Gastroesophageal sphincter (tissue), 4 donors: ENCODE measurements at places on chromosomes 2 and 18.
A peak's percentile ranks its signal among the peaks of the same experiment; 100 is the strongest.

- ATAC-seq, result peak; percentile 42
These were observed 71.0 kb downstream of the STPG4 start for GRCh38 chr2:47083886-47084687.

DNA sequence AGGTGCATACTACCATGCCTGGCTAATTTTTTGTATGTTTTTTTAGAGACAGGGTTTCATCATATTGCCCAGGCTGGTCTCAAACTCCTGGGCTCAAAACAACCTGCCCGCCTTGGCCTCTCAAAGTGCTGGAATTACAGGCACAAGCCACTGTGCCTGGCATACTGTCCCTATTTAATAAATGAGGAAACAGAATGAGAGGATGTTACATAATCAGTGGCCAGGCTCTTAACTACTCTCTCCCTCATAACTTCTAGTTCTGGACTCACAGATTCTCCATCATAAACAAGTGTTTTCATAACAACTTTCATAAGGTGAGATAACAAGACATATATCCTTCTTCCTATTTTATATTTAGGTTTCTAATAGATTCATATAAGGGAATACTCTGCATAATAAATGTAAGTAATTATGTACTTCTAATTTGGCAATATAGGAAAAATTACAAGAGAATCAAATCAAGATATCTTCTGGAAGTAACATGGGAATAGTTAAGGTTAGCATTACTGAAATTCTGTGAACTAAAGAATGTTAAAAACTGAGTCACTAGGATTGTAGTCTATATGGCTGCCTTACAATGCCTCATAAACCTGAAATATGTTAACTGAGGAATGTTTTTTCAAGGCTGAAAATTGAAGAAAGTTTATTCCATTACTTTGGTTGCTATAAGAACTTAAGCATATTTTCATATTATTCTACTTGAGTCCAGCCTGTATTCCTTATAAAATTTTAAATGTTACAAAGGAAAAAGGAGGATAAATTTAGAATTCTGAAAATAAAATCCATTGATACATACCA, 71.3 kb downstream of the SLC25A12 start:
- ATAC-seq, result no peak

- ATAC-seq, result no peak
These were observed 94.2 kb upstream of the RAB27B start for GRCh38 chr18:54734059-54734458.

- peak; percentile 74 for ATAC-seq
These were observed 9.8 kb downstream of the TUBB6 start for GRCh38 chr18:12317664-12318333.

DNA sequence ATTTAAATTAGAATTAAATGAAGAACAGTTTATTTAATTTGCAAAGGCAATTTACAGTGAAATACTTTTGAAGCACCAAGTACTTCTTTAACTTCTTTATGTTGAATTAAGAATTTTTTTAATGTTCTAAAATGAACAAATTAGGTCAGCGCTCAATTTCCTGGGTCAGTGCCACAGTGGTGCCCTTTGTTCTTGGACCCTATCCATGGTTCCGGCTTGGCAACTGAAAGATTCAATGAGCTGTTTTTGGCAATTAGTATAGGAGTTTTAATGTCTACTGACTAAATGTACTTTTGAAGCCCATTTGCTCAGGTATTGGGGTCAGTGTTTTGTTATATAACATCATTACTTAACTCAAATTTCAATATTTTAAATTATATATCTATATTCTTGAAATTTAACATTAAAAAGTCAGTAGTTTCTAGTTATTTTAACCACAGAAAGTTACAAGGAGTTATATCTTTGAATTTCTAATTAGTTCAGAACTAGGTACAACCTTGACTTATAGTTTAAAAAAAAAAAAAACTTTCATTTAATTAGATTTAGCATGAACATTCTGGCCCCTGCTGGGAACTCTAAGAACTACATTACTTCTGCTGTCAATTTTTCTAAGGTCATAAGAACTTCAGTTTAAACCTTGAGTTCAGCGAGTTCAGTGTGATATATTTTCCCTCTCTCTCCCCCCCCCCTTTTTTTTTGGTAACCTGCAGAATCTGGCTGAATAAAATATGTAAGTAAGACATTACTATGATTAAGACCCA, 7.6 kb upstream of the MSTN start:
- ATAC-seq, result no peak

GRCh38 chr2:212669761-212670160, 131.2 kb upstream of the ERBB4 start:
- ATAC-seq, result no peak

GRCh38 chr2:181750305-181750704, 70.0 kb upstream of the NEUROD1 start:
- no peak for ATAC-seq

DNA sequence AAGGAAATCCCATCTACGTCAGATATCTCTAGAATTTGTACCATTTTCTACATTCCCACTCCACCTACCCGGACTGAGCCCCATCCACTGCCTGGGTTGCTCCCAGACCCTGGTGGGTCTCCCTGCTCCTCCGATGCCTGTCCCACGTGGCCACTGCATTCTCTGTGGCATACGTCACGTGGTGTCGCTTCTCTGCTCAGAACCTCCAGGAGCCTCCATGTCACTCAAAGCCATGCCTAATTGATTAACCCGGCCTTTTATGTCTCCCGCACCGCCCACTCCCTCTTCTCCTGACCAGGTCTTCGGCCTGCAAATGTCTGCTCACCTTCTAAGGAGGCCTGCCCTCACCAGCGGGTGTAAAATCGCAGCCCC, 176.6 kb downstream of the HDAC4 start:
- ATAC-seq, result no peak

GRCh38 chr2:46073540-46074046, 223.6 kb upstream of the EPAS1 start:
- ATAC-seq, result peak; percentile 22

GRCh38 chr2:224293976-224294375, 107.9 kb downstream of the FAM124B start:
- no peak for ATAC-seq

DNA sequence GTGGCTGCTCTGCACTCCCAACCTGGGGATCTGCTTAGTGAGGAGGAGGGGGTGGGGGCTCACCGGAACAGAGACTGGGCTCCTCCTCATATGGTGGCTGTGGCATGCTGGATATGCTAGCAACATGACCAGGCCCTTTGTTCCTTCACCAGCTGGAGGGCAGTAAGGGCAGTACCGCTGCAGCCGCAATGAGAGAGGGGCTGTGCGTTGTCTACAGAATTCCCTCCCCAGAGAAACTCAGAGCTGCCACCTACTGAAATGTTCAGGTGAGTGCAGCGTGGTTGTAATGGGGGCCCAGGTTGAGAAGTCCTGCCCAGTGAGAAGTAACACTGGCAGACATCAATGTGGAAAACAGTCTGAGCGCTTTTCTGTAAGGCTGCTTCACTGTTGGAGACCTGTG, 1211.9 kb upstream of the NXPH2 start:
- no peak for ATAC-seq

DNA sequence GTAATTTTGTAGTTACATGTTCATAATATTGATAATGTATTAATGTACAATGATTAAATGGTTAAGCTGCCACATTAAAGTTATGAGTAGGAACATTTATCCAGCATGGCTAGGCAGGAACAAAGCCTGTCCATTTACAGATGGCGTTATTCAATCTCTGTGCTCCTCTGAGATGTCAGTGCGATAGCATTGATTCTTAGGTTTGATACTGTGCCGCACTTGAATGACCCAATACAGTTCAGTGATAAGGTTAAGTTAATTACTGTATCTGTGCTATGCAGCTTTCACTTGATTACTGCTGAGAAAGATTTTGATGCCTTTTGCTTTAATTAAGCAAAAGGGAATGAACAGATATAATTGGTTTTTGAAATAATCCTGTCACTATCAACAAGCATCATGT, 111.8 kb downstream of the ZNF407 start:
- ATAC-seq, result no peak

DNA sequence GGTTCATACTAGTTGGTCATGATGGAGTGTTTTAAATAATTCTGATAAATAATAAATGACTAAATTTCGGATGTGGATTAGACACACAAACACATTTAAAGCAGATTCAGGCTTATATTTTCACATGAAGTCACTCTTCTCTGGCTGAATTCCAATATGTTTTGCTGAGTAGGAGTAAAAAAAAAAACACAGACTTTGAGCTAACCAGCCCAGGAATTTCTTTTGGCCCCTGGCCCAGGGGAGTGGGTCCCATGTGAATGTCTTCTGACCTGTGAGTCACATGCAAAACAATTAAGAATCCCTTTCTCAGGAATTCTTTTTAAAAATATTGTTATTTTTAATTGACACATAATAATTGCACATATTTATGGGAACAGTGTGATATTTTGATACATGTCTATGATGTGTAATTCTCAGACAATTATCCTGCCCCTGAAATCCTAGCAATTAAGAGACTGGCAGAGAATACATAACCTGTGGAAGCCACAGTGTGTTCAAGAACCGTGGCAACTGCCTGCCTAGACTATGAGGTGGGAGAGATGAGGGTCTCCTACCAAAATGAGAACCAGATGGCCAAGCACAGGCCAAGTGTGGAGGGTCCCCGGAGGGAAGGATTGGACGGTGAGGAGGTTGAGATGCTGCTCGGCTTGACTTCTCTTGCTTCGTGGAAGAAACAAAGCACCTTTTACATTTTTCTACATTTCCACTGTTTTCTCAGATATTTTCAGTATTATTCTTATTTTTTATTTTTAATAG, 236.4 kb downstream of the PIEZO2 start:
- ATAC-seq, result no peak

- no peak for ATAC-seq
These were observed 3.2 kb upstream of the DDX1 start for GRCh38 chr2:15588329-15588919.

- no peak for ATAC-seq
These were observed 214.2 kb upstream of the RAB6C start for GRCh38 chr2:129765326-129765677.

DNA sequence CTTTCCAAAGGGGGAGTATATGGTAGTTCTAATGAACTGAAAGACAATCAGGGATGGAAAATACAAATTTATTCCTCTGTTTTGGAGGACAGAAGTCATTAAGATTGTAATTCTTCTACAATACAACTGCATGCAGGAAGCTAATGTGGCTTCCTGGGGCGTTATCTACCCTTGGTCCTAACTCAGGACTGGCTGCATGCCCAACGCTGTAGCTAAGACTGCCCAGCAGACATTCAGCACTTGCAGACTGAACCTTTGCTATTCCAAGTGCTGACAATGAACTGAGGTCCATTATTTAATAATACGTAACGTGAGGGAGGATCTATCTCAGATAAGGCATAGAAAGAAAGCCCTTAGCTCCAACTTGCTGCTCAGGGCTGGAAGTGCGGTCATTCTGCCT, 53.2 kb downstream of the ZAP70 start:
- no peak for ATAC-seq

- no peak for ATAC-seq
These were observed 61.1 kb upstream of the RAPH1 start for GRCh38 chr2:203596183-203596582.

- ATAC-seq, result no peak
These were observed 1132.2 kb upstream of the FAM98A start for GRCh38 chr2:34731292-34731691.

GRCh38 chr2:226892729-226893128, 56.9 kb downstream of the RHBDD1 start:
- ATAC-seq, result no peak

- ATAC-seq, result no peak
These were observed 162.3 kb downstream of the HAUS1 start for GRCh38 chr18:46266473-46266872.

DNA sequence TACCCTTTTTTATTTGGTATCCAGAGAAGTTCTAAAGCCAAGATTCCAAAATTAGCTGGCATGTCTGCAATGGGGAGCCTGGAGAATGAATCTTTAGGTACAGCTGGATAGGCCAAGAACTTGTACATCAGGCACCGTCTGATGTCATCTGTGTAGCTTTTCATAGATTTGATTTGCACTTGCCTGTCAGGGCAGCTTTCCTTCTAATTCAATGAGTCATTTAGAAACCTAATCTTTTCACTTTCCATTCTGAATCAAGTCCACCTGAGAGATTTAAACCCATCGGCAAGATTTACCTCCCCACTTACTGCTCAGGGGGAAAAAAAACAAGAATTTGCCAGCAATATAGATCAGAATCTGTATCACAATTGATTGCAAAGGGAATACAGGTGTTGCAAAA, 60.9 kb upstream of the ACAA2 start:
- no peak for ATAC-seq

DNA sequence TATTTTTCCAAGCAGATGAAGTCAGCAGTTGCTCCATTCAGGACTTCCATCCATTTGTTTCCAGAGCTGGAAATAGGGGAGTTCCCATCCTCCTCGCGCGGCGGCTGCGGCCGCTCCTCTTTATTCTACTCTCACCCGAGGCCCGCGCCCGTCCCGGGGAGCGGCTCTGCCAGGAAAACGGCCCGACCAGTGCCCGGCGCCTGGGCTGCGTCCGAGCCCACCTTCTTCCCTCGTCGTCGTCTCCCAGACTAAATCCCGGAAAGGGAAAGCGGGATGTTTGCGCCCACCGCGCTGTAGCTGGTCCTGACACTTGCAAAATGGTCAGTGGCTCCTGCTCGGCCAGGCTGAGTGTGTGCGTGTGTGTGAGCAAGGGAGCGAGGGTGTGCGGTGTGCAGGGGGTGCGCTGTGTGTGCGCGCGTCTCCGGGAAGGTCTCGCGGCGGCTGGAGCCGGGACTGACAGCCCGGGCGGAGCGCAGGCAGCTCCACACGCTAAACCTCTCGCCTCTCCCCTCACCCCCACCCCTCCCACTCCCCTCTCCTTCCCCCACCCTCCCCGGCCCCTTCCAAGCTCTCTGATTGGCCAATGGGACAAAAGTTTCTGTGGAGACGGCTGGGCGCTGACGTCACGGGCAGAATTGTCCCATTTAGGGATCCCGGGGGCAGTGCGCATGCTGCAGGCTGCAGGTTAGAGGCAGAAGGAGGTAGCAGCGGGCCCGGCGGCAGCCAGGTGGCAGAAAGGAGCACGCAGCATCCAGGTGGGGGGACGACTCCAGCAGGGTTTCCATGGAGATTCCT, at the start of gene NOL4:
TSS of gene NOL4 (minus strand) at position 491 of the 795 bp plus-strand sequence. CDS start 1,660 bp downstream, outside the sequence.
- no peak for ATAC-seq

GRCh38 chr2:44651974-44652373, 289.5 kb upstream of the SIX3 start:
- ATAC-seq, result no peak

- ATAC-seq, result no peak
These were observed 39.1 kb upstream of the DLX1 start for GRCh38 chr2:172046080-172046678.

DNA sequence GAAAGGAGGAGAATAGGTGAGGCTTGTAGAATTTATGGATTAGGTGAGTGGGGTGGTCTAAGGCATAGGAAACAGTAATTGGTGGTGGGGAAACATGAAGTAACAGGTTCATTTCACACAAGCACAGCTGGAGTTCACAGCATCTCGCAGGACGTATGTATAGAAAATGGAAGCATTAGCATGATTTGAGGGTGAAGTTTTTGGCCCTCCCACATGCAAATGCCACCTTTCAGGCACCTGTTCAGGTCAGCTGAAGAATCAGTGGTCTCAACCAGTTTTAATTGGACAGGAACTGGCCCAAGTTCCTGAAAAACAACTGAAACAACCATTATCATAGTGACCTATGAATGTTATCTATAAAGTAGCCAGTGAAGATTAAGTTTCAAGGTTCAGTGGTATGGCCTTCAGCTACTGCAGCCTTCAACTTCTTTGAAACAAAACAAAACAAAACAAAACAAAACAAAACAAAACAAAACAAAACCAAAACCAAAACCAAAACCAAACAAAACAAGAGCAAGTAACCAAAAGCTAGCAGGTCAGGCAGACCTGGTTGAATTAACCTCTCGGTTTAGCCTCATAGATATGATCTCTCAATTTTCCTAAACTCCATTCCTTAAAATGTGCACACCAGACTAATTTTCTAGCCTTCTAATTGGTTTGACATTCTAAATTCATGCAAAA, 102.1 kb upstream of the SPHKAP start:
- ATAC-seq, result no peak
